ENCODE measurements at places on chromosomes 3 and 15.

DNA sequence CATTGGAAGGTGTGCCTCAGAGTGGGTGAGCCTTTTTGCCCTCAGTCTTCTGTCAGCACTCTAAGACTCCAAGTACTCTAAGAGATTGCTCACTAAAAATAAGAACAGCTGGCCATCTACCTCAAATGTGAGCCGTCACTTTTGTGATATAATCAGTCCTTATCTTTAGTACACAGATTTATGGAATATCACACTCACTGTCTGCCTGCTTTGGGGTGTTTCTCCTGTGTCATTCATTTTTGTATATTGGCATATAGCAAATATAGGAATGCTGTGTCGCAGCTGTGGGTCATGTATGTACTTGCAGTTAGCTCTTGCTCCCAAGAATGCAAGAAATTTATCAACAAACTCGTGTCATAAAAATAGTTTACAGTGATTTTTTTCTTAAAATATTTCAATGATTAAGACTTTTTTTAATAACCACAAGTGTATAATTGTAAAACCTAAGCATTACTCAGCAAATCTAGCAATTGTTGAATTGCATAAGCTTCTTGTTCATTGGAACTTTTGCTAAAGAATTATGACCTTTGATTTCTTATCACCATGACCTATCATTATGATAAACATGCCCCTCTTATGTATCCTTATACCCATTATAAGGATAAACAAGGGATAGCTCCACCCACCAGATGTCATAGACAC, 18.8 kb downstream of the SETD5 start:
- DNase-seq, result no peak

DNA sequence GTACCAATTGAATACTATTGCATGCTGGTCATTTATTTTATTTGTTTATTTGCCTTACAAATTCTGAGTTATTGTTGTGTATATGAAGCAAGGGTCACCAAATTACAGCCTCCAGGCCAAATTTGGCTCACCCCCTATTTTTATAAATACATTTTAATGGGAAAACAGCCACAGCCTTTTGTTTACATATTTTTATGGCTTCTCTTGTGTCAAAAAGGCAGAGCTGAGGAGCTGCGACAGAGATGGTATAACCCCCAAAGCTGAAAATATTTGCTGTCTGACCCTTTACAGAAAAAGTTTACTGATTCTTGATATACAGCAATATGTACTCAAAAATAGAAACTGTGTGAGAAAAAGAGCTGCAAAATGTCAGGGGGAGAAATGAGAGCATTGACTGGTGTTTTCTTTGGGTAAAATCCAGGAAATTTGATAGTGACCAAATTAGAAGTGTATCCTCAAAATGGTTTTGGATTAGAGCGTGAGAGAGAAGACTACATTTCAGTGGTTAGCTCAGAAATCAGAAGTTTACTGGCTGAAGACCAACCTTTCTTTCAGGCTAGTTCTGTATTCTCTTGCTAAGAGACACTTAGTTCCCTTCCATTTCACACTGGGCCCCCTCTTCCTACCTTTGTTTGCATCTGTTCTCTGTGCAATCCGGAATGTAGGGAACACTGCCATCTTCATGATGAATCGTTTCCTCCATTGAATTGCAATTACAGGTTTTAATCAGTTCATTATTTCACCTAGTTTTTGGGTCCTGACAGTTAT, 757.8 kb downstream of the AGBL1 start:
- DNase-seq, result no peak

DNA sequence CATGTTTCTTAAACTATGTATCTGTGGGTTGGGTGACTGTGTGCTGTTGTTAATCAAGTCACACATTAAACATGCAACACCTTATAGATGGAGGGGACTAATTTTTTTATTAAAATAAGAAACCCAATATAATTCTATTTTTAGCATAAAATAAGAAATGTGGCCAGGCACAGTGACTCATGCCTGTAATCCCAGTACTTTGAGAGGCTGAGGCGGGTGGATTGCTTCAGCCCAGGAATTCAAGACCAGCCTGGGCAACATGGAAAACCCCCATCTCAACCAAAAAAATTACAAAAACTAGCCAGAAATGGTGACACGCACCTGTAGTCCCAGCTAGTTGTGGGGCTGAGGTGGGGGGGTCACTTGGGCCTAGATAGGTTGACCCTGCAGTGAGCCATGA, 1021.0 kb downstream of the EPHA3 start:
- no peak for DNase-seq

DNA sequence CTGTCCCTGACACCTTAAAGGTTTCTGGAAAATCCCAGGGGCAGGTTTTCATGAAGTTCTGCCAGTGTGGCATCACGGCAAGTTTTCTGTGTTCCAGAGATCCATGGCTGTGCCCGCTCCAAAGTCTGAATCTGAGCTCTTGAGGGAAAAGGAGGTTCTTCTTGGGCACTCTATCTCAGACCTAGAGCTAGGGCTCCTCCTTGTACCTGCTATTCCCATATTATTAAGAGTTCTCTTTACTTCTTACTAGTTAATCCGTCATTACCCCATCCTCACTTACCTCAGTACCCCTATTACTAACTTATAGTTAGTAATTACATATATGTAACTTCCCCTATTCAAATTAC, 5.9 kb upstream of the TRA2B start:
- DNase-seq, result no peak

- no peak for DNase-seq
Observed at GRCh38 chr3:98690876-98691275, 72.3 kb upstream of the ST3GAL6 start.

DNA sequence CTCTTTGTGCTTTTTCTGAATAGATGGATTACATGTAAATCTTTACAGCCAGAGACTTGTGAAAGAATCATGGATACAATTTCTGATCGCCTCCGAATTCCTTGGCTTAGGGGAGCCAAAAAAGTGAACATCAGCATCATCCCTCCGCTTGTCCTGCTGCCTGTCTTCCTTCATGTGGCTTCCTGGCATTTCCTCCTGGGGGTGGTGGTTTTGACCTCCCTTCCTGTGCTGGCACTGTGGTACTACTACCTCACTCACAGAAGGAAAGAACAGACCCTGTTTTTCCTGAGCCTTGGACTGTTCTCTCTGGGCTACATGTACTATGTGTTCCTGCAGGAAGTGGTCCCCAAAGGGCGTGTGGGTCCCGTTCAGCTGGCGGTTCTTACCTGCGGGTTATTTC, 5.9 kb downstream of the ZDHHC23 start:
- no peak for DNase-seq

DNA sequence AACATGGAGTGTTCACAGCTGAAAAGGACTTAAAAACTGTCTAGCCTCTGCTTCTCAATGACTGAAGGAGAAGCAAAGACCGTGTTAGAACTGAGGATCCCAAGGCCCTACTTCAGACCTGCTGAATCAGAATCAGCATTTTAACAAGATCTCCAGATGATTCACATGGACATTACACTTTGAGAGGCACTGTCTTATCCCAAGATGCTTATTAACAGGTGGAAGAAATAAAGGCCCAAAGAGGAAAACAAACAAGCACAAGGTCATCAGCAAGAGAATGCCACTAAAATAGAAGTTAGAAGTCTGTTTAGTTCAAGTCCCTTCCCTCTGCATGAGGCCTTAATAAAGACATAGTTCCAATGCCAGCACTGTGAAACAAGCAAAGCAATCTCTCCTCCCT, 191.4 kb upstream of the BCL6 start:
- DNase-seq, result no peak

- DNase-seq, result no peak
Observed at GRCh38 chr3:123633530-123633929, 48.7 kb upstream of the HACD2 start.

DNA sequence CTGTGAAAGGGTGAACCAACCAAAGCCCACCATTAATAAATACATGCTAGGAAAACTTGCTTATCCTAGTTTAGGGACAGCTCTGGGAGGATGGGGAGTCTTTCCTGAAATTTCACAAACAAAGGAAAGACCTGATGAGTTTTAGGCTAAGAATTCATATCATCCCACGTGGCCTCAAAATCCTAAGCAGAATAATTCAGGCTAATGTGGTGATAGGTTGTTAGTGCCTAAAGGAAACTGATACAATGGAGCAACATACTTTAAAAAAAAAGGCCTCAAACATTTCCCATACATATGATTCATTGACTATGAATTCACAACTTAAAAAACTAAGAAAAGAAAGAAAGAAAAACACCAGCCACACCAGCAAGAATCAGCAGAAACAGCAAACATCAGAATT, 126.9 kb upstream of the CNTN4 start:
- DNase-seq, result no peak

DNA sequence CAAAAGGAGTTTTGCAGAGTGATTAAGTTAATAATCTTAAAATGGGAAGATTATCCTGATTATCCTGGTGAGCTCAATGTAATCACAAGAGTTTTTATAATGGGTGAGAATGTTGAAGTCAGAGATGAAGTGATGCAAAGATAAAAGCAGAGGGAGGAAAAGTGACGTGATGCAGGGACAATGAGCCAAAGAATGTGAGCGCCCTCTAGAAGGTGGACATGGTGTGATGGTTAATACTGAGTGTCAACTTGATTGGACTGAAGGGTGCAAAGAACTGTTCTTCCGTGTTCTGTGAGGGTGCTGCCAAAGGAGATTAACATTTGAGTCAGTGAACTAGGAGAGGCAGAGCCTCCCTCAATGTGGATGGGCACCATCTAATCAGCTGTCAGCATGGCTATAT, 569.6 kb upstream of the AGTR1 start:
- no peak for DNase-seq

DNA sequence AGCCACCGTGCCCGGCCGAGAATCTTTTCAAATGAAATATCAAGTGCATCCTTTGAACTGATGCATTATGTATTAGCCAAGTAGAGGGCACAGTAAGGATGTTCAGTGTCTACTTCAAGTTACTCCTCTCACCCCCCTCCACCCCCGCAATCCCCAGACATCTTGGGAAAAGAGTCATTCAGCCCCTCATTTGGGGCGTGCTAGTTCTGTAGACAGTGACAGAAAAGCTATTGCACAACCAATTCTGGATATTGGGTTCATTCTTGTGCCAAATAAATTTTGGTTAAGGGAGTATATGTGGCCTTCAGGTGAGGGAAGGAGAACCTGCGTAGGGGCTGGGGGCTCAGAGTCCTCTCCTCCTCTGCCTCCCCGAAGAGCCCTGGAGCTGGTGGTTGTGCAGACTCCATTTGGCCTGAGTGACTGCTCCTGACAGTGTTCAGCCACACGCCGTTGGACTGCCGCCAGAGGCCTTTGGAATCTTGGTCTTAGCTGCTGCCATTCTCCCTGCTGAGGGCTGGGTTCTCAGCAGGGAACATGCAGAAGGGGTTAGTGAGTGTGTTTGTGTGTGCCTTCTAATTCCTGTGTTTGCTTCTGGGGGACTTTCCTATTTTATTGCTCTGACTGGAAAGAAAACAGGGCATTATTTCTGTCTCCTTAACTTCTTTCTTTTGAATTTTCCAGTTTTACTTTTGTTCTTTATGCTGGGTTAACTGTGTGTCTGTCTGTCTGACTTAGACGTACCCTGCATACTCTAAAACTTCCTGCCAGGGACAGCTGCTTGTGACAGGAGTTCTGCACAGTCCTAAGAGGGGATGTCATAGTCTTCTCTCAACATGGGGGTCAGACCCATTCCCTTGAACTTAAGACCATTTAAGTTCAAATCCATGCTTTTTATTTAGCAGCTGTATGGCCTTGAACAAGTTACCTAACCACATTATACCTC, 21.0 kb downstream of the RARB start:
- DNase-seq, result peak; percentile 20

- no peak for DNase-seq
Observed at GRCh38 chr3:139448104-139448503, 28.2 kb downstream of the RBP2 start.

- DNase-seq, result peak; percentile 82
Observed at GRCh38 chr15:26967719-26968269, 3.2 kb upstream of the GABRG3 start.
